H54 (cell line): ENCODE measurements at places on chromosomes 12 and 14.

GRCh38 chr12:39622306-39622705, 2.7 kb upstream of the ABCD2 start:
- DNase-seq, result no peak

- no peak for DNase-seq
Observed at GRCh38 chr12:68428724-68429501, 96.8 kb upstream of the MDM1 start.

GRCh38 chr12:19276767-19277166, 147.2 kb downstream of the PLEKHA5 start:
- no peak for DNase-seq

- peak; percentile 29 for DNase-seq
Observed at GRCh38 chr12:31117203-31118011, 43.7 kb downstream of the DDX11 start.

DNA sequence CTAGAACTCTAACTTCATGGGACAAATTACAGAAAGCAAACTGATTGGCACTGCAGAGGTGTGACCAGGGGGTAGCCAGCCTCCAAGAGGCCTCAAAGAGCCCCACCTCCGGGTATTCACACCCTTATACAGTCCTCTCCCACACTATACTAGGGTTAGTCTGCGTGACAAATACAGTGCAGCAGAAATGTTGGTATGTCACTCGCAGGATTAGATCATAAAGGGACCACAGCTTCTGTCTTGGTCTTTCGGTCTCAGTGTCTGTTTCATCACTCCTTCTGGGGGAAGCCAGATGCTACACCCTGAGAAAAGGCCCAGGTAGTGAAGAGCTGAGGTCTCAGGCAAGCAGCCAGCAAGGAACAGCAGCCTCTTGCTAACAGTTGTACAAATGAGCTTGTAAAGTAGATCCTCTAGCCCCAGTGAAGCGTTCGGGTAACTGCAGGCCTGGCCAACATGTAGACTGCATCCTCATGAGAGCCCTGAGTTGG, 68.9 kb upstream of the SAV1 start:
- no peak for DNase-seq
